ENCODE measurements at places on chromosomes 2 and 18.
A peak's percentile ranks its signal among the peaks of the same experiment; 100 is the strongest.

DNA sequence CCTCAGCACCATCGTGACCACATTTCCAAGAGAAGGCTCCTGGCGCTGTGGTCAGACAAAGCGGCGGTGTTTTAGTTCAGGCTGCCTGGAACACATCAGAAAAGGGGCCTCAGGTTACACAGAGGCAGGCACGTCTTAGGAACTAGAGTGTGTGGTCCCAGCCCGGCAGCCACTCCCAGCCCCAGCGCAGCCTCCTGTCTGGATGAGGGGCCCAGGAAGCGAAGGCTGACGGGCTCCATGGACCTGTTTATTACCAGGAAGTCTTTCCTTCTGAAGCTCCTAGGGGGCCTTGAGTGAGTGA, 10.0 kb upstream of the GPR55 start:
- no peak for DNase-seq

DNA sequence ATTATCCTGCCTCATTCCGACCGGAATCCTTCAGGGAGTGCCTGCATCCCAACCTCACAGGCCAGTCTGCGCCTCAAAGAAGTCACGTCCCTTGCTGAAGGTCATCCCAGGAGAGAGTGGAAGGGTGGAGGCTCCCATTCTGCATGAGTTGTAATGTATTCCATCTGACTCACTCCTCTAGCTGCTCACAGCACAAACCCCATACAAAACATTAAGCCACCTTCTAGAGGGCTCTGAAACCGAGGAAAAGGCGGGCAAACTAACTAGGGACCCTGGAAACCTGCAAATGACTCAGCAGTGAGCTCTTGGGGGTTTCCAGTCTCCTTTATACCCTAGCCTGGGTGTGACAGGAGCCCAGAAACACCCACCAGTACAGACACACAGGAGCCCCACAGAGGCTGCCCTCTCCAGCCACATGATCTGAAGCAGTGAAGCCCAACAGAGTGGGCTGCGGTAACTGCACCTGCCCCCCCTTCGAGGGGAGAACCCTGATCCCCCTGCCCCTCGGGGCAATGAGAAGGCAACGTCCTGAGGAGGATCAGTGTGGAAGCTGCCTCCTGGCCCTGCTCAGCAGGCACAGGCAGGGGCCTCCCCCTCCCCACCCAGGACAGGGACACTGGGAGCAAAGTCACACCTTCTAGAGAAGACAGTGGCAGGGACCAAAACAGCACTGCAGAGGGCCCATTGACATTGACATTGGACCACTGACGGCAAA, 69.3 kb upstream of the SNTG2 start:
- no peak for DNase-seq

GRCh38 chr2:197889041-197889440, 84.6 kb downstream of the PLCL1 start:
- no peak for DNase-seq

DNA sequence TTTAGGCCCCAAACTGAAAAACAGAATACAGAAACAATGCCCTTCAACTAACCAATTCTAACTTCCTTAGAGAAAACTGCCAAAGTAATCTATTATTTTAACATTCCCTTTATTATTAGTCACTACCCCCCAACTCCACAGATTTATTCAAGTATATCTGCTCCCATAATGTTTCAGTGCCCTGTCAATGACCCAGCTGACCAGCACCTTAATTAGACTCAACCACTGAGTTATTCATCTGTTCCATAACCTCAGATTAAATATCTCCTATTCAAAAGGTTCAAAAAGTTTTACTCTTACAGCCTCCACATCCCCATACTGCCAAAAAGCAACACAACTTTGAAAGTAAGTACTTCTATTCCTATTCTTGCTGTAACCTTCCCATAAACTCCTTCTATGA, 202.4 kb downstream of the EXOC6B start:
- DNase-seq = no peak

GRCh38 chr2:75705921-75706320, 4.8 kb downstream of the GCFC2 start:
- no peak for DNase-seq

DNA sequence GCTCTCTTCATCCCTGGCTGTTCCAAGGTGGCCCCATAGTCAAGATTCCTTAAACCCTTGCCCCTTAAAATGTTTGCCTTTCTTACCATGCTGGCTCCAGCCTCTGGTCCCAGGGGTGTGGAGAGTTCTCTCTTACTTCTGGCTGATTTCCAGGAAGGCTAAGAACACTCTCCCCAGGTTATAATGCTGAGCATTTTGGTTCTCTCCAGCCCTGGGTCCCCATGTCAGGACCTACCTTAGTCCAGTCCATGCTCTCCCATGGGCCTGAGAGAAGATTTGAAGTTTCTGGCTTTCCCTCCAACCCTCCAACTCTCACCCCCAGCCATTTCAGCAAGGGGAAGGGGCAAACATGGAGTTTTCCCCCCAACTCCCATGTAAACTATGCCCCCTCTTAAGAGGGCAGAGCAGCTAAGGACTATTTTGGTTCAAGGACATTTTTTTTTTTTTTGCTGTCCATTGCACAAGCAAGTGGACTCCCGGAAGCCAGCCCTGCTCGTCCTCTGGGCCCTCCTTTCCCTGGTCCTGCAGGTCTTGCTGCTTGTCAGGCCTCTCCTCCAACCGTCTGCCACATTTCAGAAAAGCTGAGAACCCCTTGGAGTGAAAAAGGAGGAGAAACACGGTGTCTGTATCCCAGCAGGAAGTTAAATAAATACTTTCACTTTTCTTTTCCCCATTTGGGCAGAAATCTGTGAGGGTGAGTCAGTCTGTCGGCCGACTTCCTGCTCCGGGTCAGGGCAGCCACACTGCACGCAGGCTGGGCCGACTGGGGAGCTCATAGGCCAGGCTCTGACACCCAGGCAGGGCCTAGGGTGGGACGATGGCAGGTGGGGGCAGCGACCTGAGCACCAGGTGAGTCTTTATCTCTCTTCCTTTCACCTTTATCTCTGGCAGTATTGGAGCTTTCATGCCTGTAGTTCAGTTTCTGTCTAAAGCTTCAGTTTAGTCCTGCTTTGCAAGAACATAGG, at the start of gene SP140L:
TSS of gene SP140L (plus strand) at position 741 of the 965 bp plus-strand sequence. CDS start at position 818, 77 bp downstream.
- peak; percentile 44 for DNase-seq

DNA sequence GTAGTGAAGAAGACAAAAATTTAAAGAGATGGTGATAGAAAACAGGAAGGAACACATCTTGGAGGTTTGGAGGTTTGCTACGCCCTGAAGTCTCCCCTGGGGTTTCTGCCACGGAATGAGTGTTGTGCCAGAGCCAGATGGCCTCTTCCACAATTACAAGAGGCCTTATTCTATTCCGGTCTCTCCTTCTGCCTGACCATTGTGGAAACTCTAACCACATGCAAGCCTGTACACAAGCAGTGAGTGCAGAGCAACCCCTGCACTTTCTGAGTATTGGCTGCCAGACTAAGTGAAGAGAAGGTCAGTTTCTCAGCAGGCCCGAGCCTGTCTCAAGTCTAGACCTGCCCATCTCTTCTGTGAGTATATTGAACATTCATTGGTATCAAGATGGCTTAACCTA, 22.7 kb upstream of the MYO1B start:
- DNase-seq = no peak

GRCh38 chr18:4276953-4277585, 178.0 kb downstream of the DLGAP1 start:
- no peak for DNase-seq

- peak; percentile 44 for DNase-seq
These were observed 71.0 kb upstream of the ITM2C start for GRCh38 chr2:230793572-230794359.

GRCh38 chr2:70362661-70363060, 60.8 kb upstream of the FAM136A start:
- no peak for DNase-seq

DNA sequence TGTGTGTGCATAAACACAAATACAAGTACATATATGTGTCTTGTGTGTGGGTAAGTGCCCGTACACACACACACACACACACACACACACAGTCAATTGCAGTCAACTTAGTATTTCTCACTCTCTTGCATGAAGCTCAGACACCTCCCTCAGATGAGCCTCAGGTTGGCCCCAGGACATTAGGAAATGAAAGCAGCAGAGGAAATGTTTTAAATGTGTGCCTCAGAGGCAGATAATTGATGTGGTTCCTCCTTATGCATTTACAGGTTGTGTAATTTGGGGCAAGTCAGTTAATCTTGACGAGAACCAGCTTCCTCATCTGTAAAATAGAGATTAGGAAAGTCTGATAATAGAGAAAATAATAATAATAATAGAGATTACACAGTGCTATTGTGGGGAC, 814.0 kb upstream of the ID2 start:
- DNase-seq = no peak

GRCh38 chr2:18045230-18045629, 166.8 kb downstream of the KCNS3 start:
- no peak for DNase-seq

DNA sequence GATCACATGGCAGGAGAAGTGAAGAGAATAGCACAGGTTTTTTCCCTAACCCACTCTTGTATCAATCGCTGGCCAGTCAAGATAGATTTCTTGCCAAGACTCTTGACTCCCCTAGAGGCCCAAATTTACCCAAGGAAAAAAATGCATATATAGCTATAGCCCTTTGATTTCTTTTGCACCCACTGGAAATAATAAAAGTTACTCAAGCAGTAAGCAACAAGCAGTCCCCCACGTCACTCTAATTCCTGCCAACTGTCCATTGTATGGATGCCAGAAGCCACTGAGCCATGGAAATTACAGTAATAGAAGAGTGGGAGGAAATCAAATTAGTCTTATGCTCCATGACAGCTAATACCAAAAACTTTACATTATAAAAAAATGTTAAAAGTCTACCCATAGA, 125.3 kb upstream of the SLC39A10 start:
- no peak for DNase-seq

DNA sequence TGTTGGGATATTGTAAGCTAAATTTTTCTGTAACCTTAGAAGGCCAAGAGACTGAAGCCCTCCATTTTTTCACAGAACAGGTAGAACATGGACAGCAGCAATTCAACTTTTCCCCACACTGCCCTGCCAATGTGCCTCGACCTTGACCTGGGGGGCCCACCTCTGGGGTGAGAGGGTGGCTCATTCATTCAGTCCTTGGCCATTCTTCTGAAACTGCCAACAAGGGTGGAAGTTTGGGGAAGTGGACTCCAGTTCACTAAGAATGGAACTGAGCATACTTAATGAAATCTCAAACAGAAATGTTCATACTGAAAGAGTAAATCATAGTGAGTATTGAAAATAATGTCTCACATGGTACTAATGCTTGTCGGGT, 1.1 kb downstream of the EEF1B2 start:
- DNase-seq = no peak

DNA sequence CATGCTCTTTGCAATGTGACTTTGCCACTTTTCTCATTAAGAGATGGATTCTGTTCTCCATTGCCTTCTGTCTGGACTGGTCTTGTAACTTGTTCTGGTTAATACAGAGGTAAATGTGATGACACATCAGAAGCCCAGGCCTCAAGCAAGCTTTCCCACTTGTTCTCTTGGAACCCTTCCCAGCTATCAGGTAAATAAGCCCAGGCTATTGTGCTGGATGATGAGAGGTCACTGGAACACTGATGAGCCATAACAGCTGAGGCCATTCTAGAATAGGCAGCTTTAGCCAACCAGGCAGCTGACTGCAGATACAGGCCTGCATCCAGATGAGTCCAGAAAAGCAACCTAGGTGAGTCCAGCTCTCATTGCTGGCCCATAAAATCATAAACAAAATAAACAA, 1007.0 kb upstream of the ACVR2A start:
- DNase-seq = no peak

DNA sequence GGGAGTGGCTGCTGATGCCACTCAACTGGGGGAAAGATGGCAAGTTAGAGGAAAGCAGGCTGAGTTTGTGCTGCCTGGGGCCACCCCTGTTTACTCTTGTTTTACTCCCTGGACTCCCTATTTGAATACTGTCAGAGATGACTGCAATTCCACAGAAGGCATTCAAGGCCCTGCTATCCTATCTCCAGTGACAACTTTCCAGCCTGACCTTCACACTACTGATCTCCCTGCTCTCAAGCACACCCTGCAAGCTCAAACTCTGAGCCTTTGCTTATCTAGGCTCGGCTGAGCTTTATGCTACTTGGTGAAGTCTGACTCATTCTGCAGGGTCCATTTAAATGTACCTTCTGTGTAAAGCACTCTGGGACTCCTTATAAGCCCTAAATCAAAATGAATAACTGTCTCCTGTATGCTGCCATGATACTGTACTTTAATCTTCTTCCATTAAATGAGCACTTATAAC, 39.3 kb upstream of the DSG1 start:
- DNase-seq = no peak

- no peak for DNase-seq
These were observed 17.4 kb downstream of the KIF3C start for GRCh38 chr2:25964891-25965290.

- no peak for DNase-seq
These were observed 4.2 kb downstream of the PLEKHA3 start for GRCh38 chr2:178484245-178485041.

- no peak for DNase-seq
These were observed 28.8 kb downstream of the SH3BP4 start for GRCh38 chr2:234980451-234981187.

DNA sequence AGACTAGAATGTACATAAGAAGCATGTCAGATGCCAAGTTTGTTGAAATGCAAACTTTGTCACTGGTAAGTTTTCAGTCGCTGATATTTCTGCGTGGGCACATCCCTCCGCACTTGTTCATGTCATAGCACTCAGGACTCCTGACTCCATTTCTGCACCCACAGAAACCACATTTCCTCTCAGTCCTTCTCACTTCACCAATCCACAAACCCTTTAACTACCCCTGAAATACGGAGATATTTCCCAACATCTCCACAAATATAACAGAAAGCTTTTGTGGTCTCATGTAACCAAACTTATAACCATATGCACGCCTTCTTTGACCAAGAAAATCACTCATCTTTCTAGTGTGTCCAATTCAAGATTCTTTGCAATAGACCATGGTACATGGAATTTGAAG, 276.9 kb upstream of the ERBB4 start:
- no peak for DNase-seq

- DNase-seq = no peak
These were observed 72.0 kb downstream of the GALNT1 start for GRCh38 chr18:35653392-35654135.

- no peak for DNase-seq
These were observed 47.0 kb downstream of the CHST9 start for GRCh38 chr18:27138079-27138478.

GRCh38 chr2:10305715-10306114, 3.0 kb downstream of the HPCAL1 start:
- no peak for DNase-seq

- no peak for DNase-seq
These were observed 4.9 kb downstream of the GPR55 start for GRCh38 chr2:230920167-230920566.

DNA sequence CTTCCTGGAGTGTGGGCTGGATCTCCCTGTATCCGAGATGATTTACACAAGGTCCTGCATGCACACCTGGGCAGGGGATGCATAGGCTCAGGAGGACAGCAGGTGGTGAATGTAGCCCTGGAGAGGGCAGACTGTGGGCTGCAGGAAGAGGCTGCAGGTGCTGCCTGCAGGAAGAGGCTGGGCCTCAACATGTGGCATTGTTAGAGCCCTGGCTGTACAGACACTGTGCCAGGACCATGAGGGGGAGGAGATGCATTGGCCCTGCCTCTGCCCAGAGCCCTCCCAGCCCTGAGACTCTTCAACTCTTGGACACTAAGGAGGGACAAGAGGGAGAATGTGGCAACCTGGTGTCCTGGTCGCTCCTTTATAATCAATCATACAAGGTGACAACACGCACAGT, 392.8 kb downstream of the TNS1 start:
- DNase-seq = no peak

GRCh38 chr2:67904566-67904965, 158.2 kb downstream of the C1D start:
- no peak for DNase-seq

- no peak for DNase-seq
These were observed 12.7 kb downstream of the ANKRD44 start for GRCh38 chr2:197297772-197298318.

- no peak for DNase-seq
These were observed 51.7 kb upstream of the OTX1 start for GRCh38 chr2:62998949-62999348.
